ENCODE measurements at places on chromosomes 11 and 22.

DNA sequence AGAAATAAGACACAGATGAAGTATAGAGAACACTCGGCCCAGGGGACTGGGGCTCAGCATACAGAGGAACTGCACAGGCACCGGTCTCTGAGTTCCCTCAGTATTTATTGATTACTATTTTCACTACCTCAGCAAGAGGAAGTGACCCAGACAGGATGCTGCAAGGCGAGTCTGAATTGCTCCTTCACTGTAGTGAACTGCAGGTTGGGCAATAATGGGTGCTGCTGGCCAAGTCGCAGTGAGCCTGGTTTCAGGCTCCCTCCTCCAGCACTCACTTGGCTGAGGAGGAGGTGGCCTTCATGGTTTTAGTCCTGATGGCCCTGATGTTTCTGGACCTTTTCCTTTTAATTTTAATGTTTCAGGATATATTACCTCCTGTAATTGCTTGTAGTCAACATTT is 10.4 kb downstream of the OR52K2 start:
- DNase-seq, result no peak

DNA sequence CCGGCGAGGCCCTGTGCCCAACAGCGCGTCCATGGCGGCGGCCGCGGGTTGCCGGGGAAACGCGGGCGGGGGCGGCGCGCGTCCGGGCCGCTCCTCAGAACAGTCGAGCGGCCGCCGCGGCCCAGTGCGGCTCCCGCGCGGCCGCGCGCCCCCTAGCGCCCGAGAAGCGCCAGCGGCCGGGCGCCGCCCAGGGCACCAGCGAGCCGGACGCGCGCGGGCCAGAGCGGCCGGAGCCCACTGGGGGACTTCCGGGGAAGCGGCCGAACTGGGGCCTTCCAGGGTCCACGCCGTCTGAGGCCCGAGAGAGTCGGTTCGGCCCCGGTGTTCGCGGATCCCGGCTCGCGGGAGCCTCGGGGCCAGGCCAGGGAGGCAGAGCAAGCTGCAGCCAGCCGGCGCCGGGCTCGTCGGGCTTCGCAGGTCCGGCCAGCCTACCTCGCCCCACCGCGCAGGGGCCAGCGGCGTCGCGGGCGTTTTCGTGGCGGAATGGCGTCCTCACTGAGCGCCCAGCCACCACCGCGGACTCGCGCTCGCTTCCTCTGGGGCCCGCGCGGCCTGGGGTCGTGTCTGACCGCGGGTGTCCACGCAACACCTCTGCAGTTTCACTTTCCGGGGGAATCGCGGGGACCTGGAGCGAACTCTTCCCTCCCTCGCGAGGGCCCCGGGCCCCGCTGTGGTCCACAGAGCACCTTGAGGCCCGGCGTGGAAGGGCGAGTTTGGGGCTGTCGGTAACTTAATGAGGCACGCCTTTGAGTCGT is at the start of gene DENND6B:
DENND6B (minus strand) TSS at position 57 of the 755 bp plus-strand sequence; CDS start at position 33, 24 bp downstream.
- no peak for DNase-seq

- no peak for DNase-seq
Observed at GRCh38 chr11:70378506-70379134, 19.7 kb upstream of the CTTN start.

GRCh38 chr11:8638300-8638699 is 44.2 kb downstream of the TRIM66 start:
- DNase-seq, result no peak

DNA sequence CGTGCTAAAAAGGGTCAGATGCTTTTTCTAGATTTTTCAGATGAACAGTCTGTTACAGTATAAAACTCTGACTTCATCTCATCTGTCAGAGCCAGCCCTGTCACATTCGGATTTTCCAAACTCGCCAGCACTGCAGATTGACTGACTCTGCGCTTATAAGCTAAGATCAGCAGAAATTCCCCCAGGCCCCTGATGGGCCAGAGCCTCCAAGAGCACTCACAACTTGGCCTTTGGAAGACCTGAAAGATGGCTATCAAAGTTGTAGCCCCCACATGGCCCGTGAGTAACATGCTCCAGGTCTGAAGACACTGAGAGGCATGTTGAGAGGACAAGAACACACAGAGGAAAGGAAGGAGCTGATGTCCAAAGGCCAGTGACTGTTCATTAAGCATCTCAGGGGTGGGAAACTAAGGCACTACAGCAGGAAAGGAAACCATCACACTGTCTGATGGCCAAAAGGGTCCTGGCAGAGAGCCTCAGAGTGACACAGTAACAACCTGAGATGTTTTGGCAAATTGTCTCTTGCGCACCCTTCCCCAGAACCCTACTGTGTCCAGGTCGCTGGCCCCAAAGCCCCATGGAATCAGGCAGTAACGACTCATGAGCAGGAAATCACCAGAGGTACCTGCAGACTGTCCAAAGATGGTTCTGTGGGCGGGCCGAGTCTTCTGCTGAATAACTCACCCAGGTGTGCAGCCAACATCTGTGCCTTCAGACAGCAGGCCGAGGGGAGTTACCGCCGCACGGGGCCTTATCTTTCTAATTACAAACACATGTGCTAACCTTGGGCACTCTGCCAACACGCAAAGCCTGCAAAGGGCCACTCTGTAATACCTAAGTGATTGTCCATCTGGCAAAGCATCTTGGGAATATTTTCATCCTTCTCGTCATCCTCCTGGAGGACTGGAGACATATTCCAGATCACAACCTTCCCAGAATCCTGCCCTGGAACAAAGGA is 23.6 kb downstream of the HIRA start:
- no peak for DNase-seq

GRCh38 chr11:16750417-16750816 is 12.0 kb downstream of the C11orf58 start:
- DNase-seq, result no peak

DNA sequence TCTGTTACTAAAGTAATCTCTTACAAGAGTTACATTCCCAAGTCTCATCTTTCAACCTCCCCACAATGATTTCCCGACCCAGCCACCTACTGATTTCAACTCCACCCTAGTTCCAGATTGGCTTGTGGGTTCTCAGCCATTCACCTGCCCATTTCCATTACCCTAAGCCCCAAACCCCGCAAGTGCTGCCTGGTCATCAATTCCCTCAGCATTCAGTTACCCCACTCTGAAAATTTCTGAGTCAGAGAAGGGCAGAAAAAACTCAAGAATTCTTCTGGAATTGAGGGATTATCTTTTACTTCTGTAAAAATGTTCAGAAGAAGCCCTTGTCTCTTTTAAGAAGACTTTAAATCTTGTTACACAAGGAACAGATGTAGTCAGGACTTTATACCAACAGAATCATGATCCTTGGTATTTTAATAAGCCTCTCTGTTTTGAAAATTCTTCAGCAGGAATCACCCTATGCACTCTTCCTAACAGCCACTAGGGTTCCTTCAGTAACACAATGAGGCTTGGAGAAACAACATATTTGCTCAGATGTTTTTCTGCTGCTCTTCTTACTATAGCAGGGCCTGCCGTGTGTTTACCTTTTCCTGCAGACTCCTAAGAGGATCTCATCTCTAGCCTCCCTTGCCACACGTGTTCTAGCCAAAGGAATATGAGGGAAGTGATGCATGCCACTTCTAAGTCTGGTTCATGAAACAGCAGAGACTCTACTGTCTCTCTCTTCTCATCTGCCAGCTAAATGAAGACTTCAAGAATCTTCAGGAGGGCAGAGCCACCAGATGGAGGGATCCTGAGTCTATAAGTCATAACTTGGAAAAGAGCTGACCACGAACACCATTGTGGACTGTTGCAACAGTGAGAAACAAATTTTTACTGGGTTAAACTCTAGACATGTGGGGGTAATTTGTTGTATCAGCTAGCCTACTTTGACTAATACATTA is 29.3 kb upstream of the PAMR1 start:
- no peak for DNase-seq

- no peak for DNase-seq
Observed at GRCh38 chr22:25407859-25408229, 156.6 kb upstream of the GRK3 start.

DNA sequence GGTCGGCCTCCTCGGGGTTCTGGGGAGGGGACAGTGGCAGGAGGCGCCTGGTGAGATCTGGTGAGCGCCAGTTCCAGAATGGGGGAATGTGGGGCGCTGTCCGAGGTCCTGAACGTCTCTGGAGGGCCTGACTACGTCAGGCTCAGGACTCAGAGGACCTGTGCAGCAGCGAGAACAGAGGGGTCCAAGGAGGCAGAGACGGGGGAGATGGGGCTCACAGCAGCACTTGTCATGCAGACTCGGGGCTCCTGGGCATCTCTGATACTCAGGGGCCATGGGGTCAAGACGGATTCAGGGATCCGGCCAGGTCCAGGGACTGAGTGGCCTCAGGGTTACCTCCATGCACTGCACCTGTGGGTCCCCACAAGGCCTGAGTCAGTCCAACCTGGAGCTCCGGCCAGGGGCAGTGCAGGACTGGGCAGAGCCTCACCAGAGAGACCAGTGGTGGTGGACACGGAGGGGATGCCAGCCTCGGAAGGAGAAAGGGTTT is 92.2 kb downstream of the BRD1 start:
- DNase-seq, result no peak

DNA sequence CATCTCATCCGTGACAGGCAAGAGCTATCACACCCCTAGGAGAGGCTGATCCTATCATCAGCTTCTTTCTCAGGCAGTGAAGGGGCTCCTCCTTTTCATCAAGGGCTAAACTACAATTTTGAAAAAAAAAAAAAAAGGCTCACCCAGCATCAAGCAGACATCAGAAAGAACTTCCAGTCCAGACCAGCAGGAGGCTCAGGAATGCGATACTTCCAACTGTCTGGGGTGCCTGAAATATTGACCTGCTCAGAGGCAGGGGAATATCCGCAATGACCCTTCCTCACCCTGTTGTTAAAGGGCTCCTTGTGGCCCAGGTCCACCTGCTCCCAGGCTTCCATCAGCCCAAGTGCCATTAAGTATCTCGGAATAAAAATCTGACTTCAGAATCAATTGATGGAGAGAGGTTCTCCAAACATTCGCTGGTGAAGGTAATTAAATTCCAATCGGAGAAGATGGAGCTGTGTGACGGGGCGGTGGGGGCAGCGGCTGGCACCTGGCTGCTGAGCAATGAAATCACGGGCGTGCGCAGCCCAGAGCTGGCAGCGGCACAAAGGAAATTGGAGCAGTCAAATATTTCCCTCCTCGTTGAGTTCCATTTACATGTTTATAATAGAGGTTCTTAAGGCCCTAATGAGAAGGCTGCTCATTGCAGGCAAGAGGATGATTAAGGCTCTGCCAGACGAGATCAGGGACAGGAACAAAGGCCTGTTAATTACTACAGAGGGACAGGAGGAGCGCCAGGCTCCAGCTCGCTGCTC is 69.0 kb upstream of the THY1 start:
- no peak for DNase-seq

DNA sequence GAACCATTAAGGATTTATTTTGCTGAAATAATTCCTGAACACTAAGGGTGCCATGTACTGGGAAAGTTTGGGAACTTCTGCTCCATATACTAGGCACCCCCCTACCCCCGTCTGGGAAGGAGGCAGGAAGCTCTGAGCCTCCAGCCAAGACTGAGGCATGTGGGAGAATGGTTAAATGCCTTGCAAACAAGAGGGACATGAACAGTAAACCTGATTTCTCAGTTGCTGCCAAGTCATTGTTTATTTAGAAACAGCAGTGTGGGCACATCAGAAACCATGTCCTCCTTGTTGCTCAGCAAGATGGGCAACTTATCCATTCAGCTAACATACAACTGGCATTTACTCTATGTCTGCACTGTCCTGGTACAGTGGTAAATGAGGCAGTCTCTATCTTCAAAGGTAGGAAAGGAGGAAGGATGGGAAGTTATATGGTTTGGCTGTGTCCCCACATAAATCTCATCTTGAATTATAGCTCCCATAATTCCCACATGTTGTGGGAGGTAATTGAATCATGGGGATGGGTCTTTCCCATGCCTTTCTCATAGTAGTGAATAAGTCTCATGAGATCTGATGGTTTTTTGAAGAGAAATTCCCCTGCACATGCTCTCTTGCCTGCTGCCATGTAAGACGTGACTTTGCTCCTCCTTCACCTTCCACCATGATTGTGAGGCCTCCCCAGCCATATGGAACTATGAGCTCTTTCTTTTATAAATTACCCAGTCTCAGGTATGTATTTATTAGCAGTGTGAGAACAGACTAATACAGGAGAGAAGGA is 459.1 kb downstream of the MIAT start:
- no peak for DNase-seq

DNA sequence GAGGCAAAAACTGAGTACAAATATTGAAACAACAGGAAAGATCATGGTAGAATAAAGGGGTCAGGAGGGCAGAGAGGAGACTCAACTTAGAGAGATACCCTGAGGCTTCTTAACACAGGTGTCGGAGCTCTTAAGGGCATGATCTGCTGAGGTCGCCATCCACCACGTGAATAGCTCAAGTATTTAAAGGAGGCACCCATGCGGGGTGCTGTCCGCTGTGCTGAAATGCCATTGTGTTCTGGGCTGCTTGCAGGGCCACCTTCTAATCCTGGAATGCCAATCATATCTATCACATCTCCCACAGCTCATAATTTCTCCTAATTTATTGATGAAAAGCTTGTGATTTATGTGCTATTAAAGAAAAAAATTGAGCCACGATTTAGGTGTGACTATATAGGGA is 90.2 kb downstream of the SEZ6L start:
- DNase-seq, result no peak

- no peak for DNase-seq
Observed at GRCh38 chr22:26053737-26054316, 115.4 kb upstream of the SEZ6L start.

- no peak for DNase-seq
Observed at GRCh38 chr11:91263496-91264365, 960.9 kb upstream of the FAT3 start.

GRCh38 chr11:80320765-80321164 is 879.9 kb upstream of the TENM4 start:
- DNase-seq, result no peak

DNA sequence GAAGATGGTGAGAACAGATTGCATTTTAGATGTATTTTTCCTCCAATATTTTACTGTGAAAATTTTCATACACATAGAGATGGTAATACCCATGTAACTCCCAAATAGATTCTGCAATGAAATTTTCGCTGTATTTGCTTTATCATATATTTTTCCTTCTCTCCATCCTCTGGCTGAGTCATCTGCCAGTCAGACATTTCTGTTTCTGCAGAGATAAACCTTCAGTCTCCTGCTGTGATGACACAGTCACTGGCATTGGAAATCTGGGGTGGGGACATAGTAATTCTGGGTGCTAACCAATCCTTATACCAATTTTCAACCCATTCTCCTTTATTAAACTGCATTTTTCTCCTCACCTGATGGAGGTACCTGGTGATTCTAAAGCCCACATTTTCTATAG is 33.7 kb downstream of the SVIP start:
- DNase-seq, result no peak

DNA sequence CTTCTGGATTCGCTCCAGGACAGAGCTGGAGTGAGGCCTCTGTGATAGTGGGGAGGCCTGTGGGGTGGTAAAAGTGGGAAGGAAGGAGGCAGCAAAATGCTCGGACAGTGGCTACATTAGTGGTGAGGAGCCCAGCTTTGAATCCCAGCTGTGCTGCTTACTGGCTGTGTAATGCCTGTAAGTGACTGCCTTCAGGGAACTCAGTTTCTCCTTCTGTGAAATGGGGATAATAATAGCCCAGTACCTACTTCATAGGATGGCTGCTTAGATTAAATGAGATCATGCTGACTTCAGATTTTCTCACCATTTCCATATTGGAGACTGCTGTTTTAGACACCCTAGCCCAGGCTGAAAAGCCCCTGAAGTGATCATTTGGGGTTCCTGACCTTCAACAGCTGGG is 8.4 kb upstream of the ALX4 start:
- DNase-seq, result no peak

Measured in cortex of kidney (tissue), 1 donor.